ENCODE measurements at places on chromosomes 3 and 15.

DNA sequence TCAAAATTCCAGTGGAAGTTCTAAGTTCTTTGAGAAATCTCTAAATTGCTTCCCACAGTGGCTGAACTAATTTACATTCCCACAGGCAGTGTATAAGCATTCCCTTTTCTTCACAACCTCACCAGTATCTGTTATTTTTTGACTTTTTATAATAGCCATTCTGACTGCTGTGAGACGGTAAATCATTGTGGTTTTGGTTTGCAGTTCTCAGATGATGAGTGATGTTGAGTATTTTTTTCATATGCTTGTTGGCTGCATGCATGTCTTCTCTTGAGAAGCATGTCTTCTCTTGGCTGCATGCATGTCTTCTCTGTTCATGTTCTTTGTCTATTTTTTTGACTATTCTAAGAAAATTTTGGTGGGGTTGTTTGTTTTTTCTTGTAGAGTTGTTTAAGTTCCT, 499.6 kb upstream of the CCDC54 start:
- no peak for DNase-seq

- no peak for DNase-seq
These were observed 103.3 kb upstream of the PRR23E start for GRCh38 chr3:127089486-127090145.

DNA sequence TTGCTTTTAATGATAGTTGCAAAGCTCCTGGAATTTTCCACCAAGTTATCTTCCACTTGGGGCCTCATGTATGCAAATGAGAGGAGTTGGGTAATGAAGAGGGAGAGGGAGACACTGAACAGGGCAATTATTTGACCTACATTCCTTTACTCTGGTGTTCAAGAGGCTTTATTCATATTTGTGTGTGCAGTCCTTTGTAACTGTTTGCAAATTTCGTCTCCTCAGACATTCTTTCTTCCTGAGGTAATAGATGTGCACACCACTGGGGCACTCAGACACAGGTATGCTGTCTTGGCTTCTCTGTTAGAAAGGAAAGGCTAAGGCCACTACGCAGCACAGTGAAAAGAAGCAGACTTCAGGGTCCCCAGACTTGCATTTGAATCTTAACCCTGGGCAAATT, 189.7 kb upstream of the IL12A start:
- DNase-seq = no peak

DNA sequence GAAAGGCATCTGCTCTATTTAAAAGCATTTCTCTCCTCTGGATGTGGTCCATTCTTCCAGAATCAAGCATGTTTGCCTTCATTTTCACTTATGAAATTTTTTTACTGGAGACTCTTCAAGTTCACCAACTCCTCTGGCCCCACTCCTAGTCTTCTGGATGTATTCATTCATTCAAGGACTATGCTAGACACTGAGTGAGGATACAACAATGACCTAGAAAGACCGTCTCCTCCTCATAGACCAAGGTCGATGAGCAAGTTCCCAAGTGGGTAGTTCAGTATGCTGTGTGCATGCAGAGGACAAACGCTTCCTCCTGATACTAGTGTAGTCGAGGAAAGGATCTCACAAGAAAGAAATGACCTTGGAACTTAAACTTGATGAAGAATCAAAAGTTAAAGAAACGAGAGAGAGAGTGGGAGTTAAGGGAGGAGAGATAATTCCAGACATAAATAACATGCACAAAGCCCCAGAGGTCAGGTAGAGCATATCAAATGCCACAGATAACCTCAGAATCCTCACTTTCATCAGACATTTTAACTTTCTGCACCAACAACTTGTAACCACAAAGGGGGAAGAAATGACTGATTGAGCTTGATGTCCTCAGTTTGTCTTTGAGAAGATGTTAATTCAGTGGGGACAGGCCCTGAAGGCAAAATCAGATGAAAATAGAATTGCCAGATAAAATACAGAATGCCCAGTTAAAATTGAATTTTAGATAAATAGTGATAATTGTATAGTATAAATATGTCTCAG, 149.4 kb downstream of the IMPG2 start:
- no peak for DNase-seq

DNA sequence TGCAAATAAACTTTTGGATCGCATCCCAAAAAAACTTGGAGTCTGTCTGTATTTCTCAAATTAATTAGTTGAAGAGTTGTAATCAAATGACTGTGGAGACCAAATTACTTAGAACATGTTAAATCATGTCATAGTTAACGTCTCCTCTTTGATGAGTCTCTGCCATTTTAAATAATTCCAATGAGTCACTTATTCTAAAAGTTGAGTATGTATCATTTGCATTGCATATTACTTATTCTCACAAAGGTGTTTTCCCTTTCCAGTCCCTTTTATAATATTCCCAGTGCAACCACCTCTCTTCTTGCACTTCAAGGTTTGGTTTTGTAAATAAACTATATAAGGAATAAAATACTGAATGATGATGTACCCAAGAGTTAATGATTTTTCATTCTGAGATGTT, 36.0 kb upstream of the MBNL1 start:
- no peak for DNase-seq
